Suprapubic skin (tissue), 4 donors: ENCODE measurements at places on chromosomes 2 and 18. TPM values are rescaled to one million over a fixed set of nuclear protein-coding genes. Genes with fewer than 3 reads are reported as not detected.

The TRIM43 gene
- total RNA-seq: not detected

The CHRNG gene
- not detected for total RNA-seq

The C2orf42 gene
- total RNA-seq: 18.1 TPM

The GRHL1 gene
- 233 TPM for total RNA-seq

The IAH1 gene
- 26.7 TPM for total RNA-seq

The UGT1A8 gene
- not detected for total RNA-seq

The FOXI3 gene
- total RNA-seq: not detected

The DTYMK gene
- total RNA-seq: 29.1 TPM

The AKAIN1 gene
- not detected for total RNA-seq

The PTGR3 gene
- total RNA-seq: 15.3 TPM

The PLCD4 gene
- total RNA-seq: 1.5 TPM

The FBXO48 gene
- 1.2 TPM for total RNA-seq

The LDLRAD4 gene
- 13.1 TPM for total RNA-seq

The MOCOS gene
- total RNA-seq: 6.3 TPM

The MORN2 gene
- 7.8 TPM for total RNA-seq

The MDH1B gene
- total RNA-seq: 2.0 TPM

The OR6B2 gene
- not detected for total RNA-seq

The PLEK gene
- 1.7 TPM for total RNA-seq

The NXPH2 gene
- not detected for total RNA-seq

The PEX13 gene
- 37.2 TPM for total RNA-seq

The ELOA2 gene
- total RNA-seq: not detected
